ENCODE measurements at places on chromosomes 7 and 10.

- DNase-seq = no peak
Measured at GRCh38 chr7:83532219-83532618, 116.7 kb downstream of the SEMA3E start.

- no peak for DNase-seq
Measured at GRCh38 chr10:42551582-42552187, 86.7 kb downstream of the ZNF33B start.

- no peak for DNase-seq
Measured at GRCh38 chr10:110514848-110515247, 17.1 kb downstream of the DUSP5 start.

DNA sequence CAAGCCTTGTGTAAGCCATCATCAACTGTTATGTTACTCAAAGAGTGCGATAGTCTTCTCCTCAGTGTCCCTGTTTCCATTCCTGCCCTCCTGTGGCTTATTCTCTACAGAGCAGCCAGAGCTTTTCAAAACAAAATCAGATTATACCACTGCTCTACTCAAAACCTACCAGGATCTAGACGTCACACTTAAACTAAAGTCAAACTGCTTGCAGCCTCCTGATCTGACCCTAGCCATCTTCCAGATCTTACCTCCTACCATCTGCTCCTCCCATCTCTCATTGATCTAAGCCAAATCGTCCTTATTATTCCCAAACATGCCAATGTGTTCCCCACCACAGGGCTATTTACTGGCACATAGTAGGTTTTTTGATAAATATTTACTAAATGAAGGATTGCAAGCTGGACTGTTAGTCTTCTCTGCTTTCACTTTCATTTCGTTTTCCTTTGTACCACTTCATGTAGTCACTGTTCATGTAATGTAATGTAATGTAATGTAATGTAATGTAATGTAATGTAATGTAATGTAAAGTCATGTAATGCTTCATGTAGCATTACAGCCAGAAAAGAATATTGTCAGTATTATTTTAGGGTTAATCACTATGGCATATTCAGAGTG lies 116.1 kb downstream of the GPR37 start:
- no peak for DNase-seq

- DNase-seq = no peak
Measured at GRCh38 chr10:69312528-69312927, 34.2 kb downstream of the HK1 start.
